ENCODE measurements at places on chromosomes 7 and 10.

GRCh38 chr10:79050896-79051555 lies 17.7 kb upstream of the ZMIZ1 start:
- DNase-seq, result no peak

GRCh38 chr10:26314265-26315013 lies 97.9 kb downstream of the GAD2 start:
- DNase-seq, result no peak

DNA sequence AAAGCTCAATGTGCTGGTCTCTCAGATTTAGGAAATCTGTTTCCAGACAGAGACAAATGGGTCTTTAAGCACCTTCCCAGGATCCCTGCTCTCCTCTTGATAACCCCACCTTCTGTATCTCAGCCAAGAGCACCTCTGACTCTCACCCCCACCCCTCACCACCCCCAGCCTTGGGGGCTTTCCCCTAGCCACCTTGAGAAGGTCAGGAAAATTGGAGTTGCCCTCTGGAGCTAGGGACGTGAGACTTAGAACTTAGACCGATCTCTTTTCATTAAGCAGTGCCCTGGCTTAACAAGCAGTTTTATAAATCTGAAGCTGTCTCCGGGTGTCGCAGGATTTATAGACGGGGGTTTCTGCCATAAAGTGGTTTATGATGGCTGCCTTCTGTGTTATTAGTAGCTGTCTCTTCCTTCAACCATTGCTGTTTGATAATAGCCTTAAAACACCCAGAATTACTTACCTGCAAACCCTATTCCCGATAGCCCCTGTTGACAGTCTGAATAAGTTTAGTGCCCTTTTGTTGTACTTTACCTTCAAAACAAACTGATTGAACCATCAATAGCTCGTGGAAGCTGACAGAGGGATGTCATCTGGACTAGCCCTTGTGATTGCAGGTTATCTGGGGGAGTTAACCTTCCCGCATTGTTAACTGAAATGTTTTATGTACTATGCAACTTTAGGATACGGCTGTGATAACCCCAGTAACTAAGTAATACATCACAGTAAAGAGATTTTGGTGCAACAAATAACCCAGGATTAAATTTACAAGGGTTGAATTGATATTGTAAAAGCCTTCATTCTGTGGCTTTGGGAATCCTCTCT lies 621.5 kb downstream of the LRMDA start:
- DNase-seq, result no peak

DNA sequence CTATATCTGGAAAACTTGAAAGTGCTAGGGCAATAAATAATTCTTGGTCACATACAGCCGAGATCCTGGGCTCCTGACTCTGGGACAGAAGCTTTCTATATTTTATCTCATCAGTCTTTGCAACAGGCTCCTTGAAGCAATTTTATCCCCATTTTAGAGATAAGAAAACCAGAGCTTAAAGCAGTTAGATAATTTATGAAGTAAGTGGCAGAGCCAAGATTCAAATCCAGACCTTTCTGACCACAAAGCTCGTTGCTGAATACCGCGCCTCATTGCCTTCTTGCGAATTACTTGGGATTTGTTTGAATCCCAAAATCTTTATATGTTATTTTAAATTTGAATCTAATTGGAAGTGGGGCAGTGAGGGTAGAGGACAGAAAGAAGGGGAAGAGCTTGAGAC lies 106.0 kb downstream of the TCF7L2 start:
- DNase-seq, result no peak

- DNase-seq, result no peak
Observed at GRCh38 chr7:135743907-135744731, 4.5 kb downstream of the FAM180A start.

DNA sequence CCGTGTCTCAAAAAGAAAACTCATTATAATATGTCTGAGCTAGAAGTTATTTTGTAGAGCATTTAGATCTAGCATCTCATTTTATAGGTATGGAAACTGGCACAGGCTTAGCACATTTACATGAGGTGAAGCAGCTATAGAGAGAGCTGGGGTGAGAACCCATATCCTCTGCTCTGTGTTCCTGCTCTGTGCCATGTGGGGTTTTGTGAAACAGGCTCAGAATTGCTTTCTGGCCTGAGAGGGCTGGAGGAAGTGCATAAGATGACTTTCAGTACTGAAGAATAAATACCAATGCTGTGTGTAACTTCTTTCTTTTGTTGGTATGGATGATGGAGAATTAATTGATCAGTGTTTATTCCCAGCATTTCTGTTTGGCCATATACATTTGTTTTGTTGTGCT lies 159.1 kb downstream of the LRRC4 start:
- no peak for DNase-seq

DNA sequence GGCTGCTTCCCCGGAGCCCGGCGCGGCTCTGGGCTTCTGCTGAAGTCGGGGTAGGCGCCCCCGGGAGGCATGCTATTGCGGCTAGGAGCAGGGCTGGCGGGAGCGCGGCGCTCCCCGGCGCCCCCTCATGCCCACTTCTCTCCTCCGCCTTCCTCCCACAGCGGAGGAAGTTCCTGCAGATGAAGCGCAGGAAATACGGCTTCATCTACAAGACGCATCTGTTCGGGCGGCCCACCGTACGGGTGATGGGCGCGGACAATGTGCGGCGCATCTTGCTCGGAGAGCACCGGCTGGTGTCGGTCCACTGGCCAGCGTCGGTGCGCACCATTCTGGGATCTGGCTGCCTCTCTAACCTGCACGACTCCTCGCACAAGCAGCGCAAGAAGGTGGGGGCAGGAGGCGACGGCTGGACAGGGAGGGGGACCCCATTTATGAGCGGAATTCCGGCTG lies 479 bp downstream of the CYP26A1 start:
- no peak for DNase-seq

DNA sequence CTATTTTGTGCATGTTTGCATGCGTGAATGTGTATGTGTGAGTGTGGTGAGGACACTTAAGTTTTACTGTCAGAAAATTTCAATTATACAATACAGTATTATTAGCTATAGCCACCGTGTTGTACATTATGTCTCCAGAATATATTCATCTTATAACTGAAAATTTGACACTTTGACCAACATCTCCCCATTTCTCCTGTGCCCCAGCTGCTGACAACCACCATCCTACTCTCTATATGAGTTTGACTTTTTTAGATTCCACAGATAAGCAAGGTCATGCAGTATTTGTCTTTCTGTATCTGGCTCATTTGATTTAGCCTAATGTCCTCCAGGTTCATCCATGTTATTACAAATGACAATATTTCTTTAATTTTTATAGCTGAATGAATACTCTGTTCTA lies 195.0 kb downstream of the GPR37 start:
- no peak for DNase-seq

- peak; percentile 93 for DNase-seq
Observed at GRCh38 chr10:113858541-113858940, 4.1 kb downstream of the NHLRC2 start.

GRCh38 chr10:128684215-128684614 lies 558.0 kb upstream of the MKI67 start:
- no peak for DNase-seq

GRCh38 chr7:726854-727103 lies 280 bp downstream of the DNAAF5 start:
- no peak for DNase-seq

- no peak for DNase-seq
Observed at GRCh38 chr7:155814316-155815276, 2.3 kb upstream of the SHH start.

GRCh38 chr7:129780257-129780973 lies 168.9 kb downstream of the NRF1 start:
- DNase-seq, result no peak

DNA sequence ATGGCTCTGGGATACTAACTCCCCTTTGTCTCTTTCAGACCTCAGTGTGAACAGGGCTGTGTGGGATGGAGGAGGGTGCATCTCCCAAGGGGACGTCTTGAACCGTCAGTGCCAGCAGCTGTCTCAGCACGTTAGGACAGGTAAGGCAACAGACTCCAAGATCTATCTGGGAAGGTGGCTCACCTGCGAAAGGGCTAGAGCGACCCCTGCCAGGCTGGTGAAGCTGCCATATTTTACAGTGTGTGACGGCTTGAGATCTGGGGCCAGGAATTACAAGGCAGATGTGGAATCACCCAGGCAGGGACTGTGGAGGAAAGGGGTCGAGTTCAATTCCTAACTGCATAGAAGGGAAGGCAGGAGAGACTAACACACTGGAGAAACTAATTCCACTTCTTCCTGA lies 11.2 kb downstream of the MUC17 start:
- DNase-seq, result no peak

DNA sequence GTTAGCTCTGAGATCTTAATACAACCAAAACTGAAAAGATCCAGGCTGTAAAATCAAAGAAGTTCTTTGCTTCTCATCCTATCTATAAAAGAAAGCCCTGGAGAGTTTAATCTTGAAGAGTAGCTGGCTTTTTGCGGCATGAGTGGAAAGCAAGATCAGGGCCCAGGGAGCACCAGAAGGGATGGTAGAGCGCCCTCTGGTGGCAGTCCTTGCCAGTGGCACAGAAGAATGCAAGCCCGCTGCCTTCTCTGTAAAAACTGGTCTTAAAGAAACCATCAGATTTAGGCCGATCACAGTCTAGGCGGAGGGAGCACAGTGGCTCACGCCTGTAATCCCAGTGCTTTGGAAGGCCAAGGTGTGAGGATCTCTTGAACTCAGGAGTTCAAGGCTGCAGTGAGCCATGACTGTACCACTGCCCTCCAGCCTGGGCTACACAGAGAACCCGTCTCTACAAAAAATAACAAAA lies 35.6 kb downstream of the CPN1 start:
- DNase-seq, result peak; percentile 73

GRCh38 chr7:26197153-26198115 lies 3.1 kb downstream of the HNRNPA2B1 start:
- no peak for DNase-seq

- no peak for DNase-seq
Observed at GRCh38 chr7:99452541-99452940, 13.4 kb downstream of the ATP5MF start.

DNA sequence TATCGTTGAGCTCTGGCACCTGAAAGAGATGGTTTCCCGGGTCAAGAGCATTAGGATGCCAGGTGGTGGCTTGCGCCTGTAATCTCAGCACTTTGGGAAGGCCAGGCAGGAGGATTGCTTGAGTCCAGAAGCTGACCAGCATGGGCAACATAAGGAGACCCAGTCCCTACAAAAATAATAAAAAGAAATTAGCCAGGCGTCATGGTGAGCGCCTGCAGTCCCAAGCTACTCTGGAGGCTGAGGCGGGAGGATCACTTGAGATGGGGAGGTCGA lies 6.1 kb upstream of the KCP start:
- no peak for DNase-seq

DNA sequence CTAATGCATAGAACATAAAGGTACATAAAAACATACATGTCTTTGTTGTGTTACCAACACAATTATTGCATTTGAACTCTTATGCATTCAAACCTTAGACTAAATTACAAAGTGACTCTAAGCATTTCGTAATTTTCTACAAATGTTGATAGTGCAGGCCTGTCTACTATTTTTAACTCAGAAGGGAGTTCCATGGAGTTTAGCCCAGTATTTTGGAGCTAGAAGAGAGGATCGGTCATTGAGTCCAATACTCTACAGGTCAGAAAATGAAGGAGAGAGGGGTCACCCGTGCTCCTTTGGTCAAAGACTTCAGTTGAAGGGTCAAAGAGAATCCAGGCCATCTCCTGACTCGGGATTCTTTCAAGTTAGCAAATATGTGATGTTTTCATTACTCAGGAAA lies 55.3 kb upstream of the SRRM3 start:
- no peak for DNase-seq

All from hematopoietic multipotent progenitor cell treated with erythropoietin and hydrocortisone succinate and interleukin-3 and kit ligand, for 8 days (in vitro differentiated cells).